Heart left ventricle (tissue), 16 donors: ENCODE measurements at places on chromosomes 3 and 15. TPM values are rescaled to one million over a fixed set of nuclear protein-coding genes. Genes with fewer than 3 reads are reported as not detected.

GRCh38 chr3:20038699-20039465 is 1.4 kb upstream of the KAT2B start:
- no peak for DNase-seq

Gene TMEM207
- total RNA-seq, result not detected

- DNase-seq, result no peak
Observed at GRCh38 chr15:73756390-73756789, 3.2 kb upstream of the INSYN1 start.

GRCh38 chr15:101433396-101433795 is 56.1 kb downstream of the PCSK6 start:
- DNase-seq, result no peak

Gene IL17RB
- total RNA-seq, result 1.3 TPM

DNA sequence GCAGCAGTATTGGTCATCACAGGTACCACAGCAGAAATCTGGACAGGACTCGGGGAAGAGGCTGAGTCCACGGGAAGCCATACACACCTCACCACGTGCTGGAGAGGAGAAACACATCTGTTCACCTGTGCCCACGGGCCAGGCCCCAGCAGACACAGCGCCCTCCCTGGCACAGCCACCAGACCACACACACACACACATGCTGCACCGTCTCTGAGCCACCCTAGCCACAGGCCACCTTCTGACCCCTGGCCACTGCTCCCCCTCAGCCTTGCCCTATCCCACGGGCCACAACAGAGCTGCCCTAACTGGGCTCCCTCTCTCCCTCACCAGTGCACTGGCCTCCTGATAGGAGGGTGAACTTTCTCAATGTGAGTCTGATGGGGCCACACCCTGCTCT is 2.8 kb downstream of the SHISA5 start:
- no peak for DNase-seq

DNA sequence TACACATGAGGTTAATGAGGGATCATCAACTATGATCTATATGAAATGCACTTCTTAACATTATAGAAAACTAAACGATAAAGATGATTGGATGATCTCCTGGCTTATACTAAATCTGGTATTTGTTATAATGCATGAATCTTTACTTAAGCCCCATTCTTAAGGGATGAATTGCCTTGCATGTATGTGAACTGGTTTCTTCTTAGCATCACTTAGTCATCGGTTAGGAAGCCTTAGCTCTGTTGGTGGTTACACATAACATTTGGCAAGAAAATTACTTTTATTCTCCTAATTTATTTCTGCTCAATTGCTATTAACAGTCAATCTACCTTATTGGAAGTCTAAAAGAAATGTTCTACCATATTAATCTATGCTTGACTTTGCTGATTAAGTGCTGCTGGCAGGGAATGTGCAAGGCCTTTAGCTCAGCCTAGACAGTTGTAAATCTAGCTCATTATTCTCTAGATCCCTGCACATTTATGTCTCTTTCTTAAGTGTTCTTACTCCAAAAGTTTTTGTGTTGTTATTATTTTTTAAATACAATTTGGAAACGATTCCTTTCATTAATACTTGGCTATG is 356.0 kb downstream of the ZPLD1 start:
- no peak for DNase-seq

- no peak for DNase-seq
Observed at GRCh38 chr15:57797568-57798267, 91.2 kb downstream of the POLR2M start.

Gene MESP2
- not detected for total RNA-seq

- peak; percentile 84 for DNase-seq
Observed at GRCh38 chr15:66661432-66662096, 40.5 kb upstream of the SMAD6 start.

Gene RTP4
- total RNA-seq, result 2.3 TPM

GRCh38 chr3:60073942-60074341 is 1024.1 kb upstream of the CFAP20DC start:
- no peak for DNase-seq

GRCh38 chr15:92949604-92950249 is 49.6 kb downstream of the CHD2 start:
- DNase-seq, result no peak

- no peak for DNase-seq
Observed at GRCh38 chr3:194640829-194641228, 7.6 kb upstream of the TMEM44 start.

Gene CD200
- 2.5 TPM for total RNA-seq

GRCh38 chr3:47250309-47251060 is 32.1 kb downstream of the KIF9 start:
- DNase-seq, result peak; percentile 54

GRCh38 chr3:36893826-36894225 is 51.0 kb downstream of the TRANK1 start:
- DNase-seq, result no peak

DNA sequence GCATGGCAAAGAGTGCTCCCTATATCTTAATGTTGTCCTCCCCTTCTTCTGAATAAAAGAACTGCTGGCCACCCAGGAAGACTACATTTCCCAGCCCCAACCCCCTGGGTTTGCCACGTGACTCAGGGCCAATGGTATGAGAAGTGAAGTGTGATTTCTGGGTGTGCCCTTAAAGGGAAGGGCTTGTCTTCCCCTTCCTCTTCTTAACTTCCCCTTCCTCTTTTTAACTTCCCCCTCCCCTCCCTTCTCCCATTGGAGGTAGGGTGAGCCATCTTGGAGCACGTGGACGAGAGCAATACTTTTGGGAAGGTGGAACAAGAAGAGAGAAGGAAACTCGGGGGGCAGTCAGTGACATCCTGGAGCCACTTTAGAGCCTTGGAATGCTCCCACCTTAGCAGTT is 6.8 kb upstream of the KBTBD12 start:
- DNase-seq, result no peak

GRCh38 chr3:150412561-150413231 is 4.6 kb downstream of the TSC22D2 start:
- DNase-seq, result no peak

- no peak for DNase-seq
Observed at GRCh38 chr3:71997066-71997653, 212.2 kb upstream of the PROK2 start.

GRCh38 chr3:107990926-107991325 is 99.9 kb downstream of the CD47 start:
- DNase-seq, result no peak

Gene SMCO1
- total RNA-seq, result 130 TPM

GRCh38 chr3:165778891-165779290 is 58.3 kb downstream of the BCHE start:
- no peak for DNase-seq

DNA sequence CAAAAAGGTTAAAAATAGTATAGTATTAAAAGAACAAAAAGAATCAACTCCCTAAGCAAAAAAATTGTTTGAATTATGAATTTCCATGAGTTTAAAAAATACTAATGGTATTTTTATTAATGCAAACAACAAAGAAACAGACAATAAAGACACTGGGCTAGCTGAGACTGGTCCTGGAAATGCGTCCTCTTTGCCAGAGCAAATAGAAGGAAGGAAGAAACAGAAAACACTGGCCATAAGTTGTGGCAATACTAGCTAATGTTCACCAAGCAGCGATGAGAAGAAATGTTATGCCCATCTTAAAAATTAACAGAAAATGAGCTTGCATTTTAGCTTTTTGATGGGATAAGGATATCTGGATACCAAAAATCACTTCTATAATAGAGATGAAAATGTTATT is 88.6 kb downstream of the TBL1XR1 start:
- no peak for DNase-seq

Gene COLQ
- 12.2 TPM for total RNA-seq

Gene SLC35A5
- 22.0 TPM for total RNA-seq

DNA sequence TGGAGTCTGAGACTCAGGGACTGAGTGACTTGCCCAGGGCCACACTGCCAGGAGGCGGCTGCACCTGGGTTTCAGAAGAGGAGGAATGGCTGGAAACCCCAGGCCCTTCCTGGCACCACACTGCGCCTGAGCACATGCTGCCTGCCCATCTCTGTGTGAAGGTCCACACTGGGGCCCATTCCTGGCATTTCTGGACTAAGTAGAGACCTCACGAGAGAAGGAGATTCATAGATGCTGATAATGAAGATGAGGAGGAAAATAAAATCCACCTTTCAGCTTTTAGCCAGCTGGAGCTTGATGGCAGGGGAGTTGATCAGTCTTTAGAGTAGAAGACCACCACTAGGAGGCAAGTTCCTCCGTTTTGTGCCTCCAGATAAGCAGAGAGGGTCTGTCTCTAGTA is 40.2 kb upstream of the TF start:
- DNase-seq, result no peak

DNA sequence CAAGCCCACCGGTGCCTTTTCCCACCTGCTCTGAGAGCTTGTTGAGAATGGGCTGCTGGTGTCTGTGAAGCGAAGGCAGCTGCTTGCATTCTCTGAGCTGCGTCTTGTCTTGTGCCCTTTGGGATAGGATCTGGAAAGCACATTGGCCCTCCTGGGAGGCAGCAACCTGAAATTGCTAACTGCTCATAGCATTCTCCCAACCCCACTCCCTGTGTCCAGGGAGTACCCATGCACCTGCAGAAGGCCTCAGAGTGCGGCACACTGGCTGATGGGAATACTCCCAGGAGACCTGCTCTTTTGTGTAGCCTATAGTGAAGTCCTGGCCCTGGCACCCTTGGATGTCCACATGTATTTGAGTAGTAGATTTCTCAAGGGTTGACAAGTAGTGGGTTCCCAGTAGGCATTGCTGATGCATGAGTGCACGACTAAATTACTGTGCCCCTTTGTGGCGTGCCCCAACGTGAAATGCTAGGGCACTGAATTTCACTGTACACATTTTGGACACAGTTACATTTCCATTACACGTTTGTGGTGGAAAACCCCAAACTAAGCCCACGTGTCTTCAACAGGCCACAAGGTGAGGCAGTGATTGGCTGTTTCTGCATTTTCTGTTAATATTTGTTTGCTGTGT is 3.7 kb downstream of the EPHB1 start:
- DNase-seq, result no peak

Gene PLCH1
- 0.24 TPM for total RNA-seq

Gene WNT5A
- 2.9 TPM for total RNA-seq

DNA sequence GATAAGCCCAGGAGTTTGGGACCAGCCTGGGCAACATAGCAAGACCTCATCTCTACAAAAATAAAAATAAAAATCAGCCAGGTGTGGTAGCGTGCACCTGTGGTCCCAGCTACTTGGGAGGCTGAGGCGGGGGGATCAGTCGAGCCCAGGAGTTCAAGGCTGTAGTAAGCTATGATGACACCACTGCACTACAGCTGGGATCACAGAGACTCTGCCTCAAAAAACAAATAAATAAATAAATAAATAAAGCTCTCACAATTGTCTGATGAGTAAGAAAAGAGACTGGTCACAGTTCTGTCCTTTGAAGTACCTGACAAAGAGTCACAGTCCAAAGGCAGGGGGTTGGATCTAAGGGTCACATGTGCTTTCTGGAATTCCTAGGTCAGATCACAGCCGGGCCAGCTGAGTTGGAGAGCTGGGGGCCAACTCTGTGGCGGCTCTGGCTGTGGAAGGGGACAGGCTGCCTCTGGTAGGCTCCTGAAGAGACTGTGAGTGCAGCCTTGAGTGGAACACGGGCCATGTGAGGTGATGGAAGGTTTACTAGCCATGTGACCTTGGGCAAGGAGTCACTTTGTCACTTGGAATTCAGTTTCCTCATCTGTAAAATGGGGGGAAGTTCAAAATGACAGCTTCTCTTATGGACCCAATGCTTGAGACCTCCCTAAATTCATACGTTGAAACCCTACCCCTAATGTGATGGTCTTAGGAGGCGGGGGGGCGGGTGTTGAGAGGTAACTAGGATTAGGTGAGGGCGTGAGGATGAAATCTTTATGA is 47.2 kb downstream of the WHAMM start:
- DNase-seq, result no peak

GRCh38 chr15:52334491-52335160 is 39.0 kb upstream of the MYO5C start:
- DNase-seq, result no peak

DNA sequence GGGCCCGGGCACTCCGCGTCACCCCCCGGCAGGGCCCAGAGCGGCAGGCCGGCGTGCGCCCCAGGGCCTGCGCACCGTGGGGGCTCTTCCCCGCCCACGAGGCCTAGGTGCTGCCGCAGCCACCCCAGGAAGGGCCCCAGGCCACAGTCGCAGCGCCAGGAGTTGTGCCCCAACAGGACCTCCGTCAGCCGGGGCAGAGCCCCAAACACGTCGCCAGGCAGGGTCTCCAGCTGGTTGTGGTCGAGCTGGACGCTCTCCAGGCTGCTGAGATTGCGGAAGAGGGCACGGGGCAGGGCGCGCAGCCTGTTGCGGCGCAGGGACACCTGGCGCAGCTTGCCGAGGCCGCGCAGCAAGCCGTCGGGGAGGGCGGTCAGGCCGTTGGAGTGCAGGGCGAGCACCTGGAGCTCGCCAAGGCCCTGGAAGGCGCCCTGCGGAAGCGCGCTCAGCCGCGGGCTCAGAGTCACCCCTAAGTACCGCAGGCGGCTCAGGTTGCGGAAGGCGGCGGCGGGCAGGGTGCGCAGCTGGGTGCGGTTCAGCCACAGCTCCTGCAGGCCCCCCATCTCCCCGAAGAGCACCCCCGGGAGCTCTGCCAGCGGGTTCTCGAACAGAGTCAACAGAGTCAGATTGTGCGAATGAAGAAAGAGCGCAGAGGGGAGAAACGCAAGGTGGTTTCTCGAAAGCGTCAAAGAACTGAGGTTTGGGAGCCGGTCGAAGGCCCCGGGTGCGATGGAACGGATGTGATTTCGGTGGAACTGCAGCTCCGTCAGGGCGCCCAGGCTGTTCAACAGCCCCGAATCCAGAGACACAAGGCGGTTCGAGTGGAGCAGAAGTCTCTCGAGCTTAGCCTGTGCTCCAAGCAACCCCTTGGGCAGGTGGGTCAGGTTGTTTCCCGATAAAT is 2.0 kb downstream of the GP5 start:
- DNase-seq, result no peak

DNA sequence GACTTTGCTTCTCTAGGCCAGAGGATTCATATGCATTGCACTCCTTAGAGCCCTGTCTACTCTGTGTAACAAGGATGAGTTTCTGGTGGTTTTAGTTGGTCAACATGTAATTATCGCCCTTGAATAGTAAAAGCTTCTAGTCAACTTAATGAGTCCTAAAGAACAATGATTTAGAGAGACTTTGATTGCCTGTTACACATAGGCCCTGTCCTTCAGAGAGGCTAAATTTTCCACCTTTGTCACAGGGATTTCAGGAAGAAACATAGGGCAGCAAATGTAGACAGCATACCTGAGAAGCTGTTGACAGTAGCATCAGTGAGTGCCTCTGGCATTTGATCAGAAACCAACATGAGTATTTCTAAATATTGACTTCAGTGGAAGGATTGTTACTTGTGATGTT is 7.1 kb downstream of the BTLA start:
- no peak for DNase-seq

Gene TRH
- total RNA-seq, result not detected

GRCh38 chr3:74003734-74004133 is 379.0 kb upstream of the PDZRN3 start:
- no peak for DNase-seq

Gene GOLGA6L7
- not detected for total RNA-seq

- DNase-seq, result no peak
Observed at GRCh38 chr15:73957276-73957675, 31.0 kb downstream of the LOXL1 start.

Gene BOC
- total RNA-seq, result 3.3 TPM
